ENCODE measurements at places on chromosomes 12 and 14.

DNA sequence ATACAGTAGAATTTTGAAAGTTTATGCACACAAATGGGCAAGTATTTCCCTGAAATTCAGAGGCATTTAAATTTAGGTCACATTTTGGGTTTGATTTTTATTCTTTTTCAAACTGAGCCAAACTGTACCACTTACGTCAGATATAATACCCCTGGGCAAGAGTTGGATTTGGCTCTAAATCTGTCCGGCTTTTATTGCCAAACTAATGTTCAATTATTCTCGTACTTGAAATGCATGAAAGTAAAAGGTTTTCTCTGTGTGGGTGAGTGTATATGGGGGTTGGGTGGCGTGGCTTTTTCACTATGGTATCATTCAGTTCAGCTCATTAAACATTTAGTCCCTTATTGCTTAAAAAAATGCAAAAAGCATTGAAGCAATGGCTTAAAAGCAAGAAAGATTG is 55.9 kb downstream of the SLCO1C1 start:
- no peak for DNase-seq

DNA sequence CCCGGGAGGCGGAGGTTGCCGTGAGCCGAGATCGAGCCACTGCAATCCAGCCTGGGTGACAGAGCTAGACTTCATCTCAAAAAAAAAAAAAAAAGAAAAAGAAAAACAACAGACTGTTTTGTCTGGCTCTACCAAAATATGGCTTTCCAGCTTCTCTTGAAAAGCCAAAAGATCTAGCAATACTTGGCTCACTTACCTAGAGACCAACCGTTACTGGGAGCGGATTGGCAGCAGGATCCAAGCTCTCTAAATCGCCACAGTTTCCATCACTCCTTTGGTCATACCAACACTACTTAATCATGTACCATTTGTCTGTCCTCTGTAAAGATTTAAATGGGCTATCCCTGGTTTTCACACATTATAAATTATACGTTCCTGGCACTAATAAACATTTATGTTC is 87.6 kb upstream of the GPHB5 start:
- DNase-seq: no peak

DNA sequence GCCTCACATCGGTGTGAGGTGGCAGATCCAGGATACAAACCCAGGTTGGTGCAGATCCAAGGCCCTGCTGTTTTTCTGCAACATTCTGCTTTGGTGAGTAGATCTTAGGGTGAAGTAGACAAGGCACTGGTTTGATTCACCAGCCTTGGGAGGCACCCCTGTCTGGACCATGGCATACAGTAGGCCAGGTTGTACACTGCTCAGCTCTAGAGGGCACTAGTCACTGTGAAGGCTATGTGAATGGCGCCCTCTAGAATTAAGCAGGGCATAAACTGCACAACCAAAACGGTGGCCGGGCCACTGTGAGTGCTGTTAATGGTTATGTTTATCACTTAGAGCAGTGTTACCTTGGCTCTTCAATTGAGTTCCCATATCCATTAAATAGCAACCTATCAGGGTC is 280.6 kb upstream of the PWP1 start:
- DNase-seq: peak; percentile 43

GRCh38 chr12:94819011-94819410 is 168.7 kb upstream of the TMCC3 start:
- DNase-seq: no peak

- no peak for DNase-seq
Measured at GRCh38 chr12:41943671-41944070, 201.0 kb downstream of the GXYLT1 start.

GRCh38 chr12:109844091-109844490 is 10.9 kb upstream of the TRPV4 start:
- DNase-seq: no peak

GRCh38 chr14:65356327-65356836 is 56.1 kb upstream of the FUT8 start:
- DNase-seq: no peak

DNA sequence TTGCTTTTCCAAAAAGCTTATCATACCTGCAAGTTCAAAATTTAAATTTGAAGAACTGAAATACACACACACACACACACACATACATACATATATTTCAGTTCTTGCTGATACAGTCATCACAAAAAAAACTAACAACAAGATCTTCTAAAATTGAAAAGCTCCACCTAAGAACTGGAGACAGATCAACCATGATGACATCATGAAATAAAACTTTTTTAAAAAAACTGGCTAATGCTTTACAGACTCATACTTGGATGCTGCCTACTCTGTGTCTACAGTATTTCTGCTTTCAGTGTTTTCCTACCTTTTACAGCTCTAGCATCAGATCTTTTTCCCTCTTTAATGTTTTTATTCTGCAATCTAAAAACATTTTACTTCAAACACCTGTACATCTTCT is 261.4 kb downstream of the DIO2 start:
- no peak for DNase-seq

- peak; percentile 46 for DNase-seq
Measured at GRCh38 chr12:62466018-62466593, 520 bp upstream of the MON2 start.

DNA sequence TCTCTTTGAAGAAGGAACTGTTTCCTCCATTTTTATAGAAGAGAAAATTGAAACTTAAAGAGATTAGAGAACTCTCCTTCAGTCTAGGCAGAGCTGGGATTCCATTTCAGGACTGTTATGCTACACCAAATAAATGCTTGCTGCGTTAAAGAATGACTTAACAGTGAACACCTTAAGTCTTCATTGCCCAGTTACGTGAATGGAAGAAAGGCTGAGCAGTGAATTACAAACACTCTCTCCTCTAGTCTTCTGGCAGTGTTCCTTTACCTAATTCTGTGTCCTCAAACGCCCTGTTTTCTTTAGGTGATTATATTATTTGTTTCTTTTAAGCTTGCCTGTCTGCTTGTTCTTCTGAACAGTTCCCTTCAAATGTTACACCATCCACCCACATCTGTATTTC is 59.7 kb downstream of the RCOR1 start:
- no peak for DNase-seq

- no peak for DNase-seq
Measured at GRCh38 chr12:79191391-79191790, 326.8 kb downstream of the SYT1 start.

DNA sequence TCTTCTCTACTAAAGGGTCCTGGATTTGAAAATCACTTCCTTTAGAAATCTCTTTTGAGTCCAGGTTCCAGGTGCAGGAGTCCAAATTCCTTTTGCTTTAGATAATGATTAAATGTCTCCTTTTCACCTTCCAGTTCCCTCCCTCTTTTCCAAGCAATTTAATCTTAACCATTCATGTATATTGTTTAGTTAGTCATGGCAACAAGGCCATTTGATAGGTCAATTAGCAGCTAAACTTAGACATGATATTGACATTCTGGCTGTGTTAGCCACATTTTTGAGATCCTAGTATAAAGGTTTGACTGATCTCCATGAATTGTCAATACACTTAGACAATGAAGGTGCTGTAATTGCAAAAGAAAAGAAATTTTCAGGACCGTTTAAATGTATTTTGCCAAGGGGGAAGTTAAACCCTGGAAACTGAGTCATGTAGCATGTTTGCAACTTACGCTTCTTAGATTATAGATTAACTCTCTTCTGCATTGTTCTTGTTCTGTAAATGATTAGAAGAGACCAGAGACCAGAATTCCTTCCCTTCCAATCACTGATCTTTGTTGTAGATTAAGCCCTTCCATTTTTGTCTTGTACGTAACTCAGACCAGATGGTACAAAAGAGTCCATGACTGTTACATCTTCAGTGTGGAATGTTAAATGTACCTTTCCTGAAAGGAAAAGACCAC is 12.4 kb upstream of the C12orf75 start:
- DNase-seq: no peak

DNA sequence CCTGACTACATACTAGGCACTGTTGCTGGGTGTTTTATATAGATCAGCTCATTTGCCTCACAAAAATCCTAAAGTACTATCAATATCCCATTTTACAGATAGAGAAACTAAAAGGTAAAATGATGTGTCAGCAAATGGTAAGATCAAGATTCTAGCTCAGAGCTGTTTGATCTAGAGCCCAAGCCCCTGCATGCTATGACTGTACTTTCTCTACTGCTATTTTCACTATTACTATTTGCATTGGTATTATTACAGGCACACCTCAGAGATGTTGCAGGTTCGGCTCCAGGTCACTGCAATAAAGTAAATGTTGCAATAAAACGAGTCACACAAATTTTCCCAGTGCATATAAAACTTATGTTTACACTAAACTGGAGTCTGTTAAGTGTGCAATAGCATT is 10.9 kb downstream of the ISCU start:
- DNase-seq: no peak

- DNase-seq: peak; percentile 70
Measured at GRCh38 chr14:93511001-93511400, 80.3 kb downstream of the UNC79 start.

DNA sequence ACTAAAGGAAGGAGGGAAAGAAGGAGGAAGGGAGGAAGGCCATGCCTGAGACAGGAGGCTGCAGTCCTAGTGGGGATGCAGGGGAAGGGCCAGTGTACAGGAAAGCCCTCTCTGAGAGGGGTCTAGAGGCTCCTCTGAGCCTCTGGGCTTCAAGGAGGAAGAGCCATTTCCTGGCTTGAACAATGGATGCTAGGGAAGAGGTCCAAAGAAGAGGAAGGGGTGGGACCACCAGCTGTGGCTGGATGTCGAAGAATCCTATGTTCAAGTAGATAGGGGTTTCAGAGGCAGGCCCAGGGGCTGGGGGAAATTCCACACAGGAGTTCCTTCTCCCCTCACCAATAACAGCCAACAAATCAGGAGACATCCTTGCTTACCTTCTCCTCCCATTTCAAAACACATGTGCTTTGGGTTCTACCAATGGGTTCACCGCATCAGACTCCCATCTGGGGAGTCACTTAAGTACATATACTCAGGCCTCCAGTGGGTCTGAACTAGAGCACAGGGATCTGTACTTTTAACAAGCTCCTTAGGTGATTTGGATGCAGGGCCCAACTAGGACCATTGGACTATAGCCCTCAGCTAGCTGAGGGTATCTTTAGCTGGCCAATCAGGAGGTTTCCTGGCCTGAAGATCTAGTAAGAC is 32.4 kb downstream of the PRPF40B start:
- no peak for DNase-seq

- no peak for DNase-seq
Measured at GRCh38 chr14:24236689-24237462, 4.1 kb downstream of the GMPR2 start.

- DNase-seq: no peak
Measured at GRCh38 chr14:56795284-56795622, 15.0 kb downstream of the OTX2 start.

All from suppressor macrophage treated with lipopolysaccharide for 4 hours (primary cell).